ENCODE measurements at places on chromosomes 2 and 18.

- DNase-seq = no peak
Measured at GRCh38 chr2:147214914-147215313, 629.9 kb upstream of the ACVR2A start.

DNA sequence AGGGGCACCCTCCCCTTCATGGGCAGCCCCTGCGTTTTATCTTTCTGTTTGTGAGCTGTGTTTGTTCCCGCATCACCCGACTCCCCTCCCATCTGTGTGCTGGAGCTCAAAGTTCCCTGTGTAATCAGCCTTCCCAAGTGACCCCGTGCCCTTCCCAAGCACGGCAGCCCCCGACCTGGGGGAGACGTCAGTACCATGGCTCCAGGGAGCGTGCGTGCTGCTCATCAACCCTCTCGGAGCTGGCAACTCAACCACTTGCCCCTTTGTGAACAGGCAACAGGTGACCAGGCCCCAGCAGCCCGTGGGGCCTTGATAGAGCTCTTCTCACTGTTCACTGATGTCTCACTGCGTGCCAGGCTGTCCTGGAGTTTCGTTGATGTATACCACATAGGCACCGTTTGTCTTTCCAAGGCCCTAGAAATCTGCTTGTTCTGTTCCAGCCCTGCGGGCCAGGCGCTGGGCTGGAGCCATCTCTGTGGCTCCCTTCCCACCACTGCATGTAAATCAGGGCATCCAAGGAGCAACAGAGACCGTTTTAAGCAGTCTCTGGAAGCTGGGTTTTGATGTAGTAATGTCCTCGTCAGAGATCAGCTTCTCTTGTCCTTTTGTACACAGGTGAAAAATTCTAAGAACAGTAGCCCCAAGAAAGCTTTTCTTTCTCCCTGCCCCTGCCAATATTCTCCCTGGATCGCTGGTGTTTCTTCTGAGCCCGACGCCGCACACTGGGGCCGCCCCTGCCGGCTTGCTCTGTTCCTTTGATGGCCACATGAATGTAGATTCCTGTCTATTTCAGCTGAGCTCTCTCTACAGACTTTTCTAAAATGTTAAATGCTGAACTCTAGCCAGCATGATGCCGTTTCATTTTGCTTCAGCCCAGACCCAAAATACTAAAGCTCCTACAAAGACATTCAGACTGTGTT is 107.0 kb upstream of the PTPRM start:
- DNase-seq = no peak

DNA sequence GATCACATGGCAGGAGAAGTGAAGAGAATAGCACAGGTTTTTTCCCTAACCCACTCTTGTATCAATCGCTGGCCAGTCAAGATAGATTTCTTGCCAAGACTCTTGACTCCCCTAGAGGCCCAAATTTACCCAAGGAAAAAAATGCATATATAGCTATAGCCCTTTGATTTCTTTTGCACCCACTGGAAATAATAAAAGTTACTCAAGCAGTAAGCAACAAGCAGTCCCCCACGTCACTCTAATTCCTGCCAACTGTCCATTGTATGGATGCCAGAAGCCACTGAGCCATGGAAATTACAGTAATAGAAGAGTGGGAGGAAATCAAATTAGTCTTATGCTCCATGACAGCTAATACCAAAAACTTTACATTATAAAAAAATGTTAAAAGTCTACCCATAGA is 125.3 kb upstream of the SLC39A10 start:
- DNase-seq = no peak

DNA sequence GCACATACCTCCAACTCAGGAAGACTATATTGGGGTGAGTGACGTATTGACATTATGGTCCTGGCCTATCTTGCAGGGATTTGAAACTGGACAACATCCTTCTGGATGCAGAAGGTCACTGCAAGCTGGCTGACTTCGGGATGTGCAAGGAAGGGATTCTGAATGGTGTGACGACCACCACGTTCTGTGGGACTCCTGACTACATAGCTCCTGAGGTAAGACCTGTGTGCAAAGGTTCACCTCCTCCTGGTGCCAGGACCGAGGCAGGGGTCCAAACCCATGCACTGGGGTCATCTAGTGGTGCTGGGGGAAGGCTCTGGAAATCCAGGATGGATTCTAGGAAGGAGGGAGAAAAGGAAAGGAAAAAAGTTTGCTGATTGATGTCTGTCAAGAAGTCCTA is 152.2 kb upstream of the EPAS1 start:
- DNase-seq = no peak

- no peak for DNase-seq
Measured at GRCh38 chr2:32358111-32358482, 1.3 kb downstream of the BIRC6 start.

DNA sequence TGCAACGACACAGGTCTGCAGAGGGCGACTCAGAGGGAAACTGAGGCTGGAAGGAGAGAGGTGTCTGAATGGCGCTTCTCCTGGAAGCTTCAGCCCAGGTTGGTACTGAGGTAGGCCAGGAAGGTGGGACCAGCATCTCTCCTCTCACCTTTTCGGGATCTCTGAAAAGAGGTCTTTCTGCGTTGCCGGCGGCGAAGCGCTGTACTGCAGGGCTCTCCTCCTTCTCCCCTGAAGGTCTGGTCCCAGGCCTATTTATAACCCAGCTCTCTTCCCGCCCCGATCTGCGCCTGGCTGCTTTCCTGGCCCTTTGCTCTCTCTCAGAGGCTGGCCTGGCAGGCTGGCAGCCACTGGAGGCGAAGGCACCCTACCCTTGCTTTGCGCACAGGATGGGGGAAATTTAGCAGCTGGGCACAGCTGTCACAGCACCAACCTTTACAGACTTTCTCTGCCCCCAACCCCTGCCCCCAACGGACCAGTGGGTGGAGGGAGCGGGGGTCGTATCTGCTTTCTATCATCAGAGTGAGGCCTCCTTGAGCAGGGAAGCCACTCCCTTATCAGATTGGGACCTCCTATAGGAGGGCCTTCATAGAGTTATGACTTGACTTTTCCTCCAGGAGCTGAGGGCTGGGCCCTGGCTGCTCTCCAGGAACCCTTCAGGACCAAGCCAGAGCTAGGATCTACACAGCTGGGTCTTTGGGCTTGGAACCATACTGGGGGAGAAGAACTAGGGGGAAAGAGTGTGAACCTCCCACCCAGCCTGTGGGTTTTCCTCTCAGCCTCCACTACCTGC is 1.1 kb downstream of the DYSF start:
- peak; percentile 83 for DNase-seq

GRCh38 chr2:195094330-195094729 is 562.7 kb upstream of the SLC39A10 start:
- no peak for DNase-seq

DNA sequence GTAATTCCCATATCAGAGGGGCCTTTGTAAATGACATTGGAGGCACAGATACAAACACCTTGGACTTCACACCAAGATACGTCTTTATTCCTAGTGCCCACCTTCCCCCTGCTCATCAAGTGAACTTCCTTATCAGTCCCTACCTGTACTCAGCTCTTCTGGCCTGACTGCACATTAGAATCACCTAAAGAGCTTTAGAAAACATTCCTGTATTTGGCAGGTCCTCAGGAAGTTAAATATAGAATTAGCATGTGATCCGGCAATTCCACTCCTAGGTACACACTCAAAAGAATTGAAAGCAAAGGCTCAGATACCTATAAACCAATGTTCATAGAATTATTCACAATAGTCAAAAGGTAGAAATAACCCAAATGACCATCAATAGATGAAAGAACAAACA is 46.6 kb downstream of the ALK start:
- no peak for DNase-seq

- DNase-seq = no peak
Measured at GRCh38 chr2:201642086-201642578, 1.2 kb downstream of the TMEM237 start.

- peak; percentile 93 for DNase-seq
Measured at GRCh38 chr18:9613550-9614400, 584 bp downstream of the PPP4R1 start.

- DNase-seq = no peak
Measured at GRCh38 chr2:121386707-121387106, 101.7 kb upstream of the TFCP2L1 start.

- no peak for DNase-seq
Measured at GRCh38 chr2:241268716-241269445, 46.6 kb downstream of the HDLBP start.

DNA sequence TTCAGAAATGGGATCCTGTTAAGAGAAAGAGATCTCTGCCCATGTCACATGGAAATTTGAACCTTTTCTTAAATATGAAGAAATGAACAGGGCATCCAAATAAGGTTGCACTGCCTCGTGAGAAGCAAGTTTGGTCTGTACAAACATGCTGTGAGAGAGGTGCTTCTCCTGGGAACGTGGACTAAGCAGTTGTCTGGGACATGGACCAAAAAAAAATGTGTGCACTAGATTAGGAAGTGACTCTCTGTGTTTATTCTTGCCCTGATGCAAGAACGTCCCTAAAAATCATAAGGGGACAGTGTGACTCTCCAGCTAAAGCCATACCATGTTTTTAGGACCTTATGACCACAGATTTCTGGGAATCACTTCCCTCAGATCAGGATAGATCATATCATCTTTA is 23.7 kb upstream of the GCG start:
- DNase-seq = no peak

- no peak for DNase-seq
Measured at GRCh38 chr18:63169853-63170252, 149.7 kb downstream of the BCL2 start.

DNA sequence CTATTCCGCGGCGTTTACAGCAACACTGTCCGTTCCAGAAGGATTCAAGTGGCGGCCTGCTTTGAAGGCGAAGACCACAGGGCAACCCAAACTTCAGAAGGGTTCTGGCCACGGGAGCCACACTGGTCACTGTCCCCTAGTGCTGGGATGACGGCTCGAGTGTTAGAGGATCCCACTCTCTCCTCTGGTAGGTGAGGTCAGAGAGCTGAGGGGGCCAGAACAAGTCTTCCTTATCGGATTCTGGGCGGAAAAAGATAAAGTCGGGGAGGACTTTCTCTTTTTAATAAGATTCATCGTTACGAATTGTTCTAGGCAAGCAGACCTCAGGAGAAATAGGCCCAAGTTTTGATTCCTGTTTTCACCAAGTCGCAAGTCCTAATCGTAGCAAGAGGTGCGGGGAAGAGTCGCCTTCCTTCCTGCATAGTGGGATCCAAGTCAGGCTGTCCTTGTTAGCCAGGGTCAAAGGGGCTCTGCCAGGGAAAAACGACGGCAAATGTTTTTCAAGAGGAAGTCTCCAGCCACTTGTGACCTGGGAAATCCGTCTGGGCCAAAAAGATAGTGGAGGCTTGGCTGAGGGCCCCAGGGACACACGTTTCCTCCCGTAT is 864 bp upstream of the MYL12A start:
- DNase-seq = peak; percentile 80

GRCh38 chr2:16664052-16664731 is 1.4 kb downstream of the CYRIA start:
- DNase-seq = peak; percentile 85

DNA sequence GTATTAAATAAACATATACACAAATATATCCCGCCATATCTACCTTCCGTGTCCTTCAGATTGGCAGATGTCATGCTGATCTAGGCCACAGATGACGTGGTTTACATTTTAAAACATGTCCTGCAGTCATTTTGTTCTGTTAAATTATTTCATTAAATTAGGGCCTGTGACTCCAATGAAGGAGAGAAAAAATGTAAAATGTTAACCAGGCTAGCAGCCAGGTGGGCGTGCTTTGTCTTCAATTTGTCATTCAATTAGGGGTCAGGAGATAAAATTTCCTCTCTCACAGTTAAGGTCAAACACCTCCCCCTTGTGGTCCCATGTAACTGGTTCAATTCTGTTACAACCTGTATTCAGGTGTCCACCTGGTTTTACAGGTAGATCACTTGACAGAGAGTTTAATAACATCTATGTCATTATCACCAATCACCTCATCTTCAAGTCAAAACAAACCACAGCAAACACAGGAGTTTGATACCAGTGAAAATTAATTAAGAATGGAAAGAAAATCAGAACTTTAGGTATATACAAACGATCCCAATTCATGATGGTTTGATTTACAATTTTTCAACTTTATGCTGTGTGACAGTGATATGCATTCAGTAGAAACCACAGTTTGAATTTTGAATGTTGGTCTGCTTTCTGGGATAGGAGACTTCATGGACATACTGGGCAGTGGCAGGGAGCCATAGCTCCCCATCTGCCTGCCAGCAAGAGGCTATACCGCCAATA is 339.4 kb downstream of the CMPK2 start:
- DNase-seq = no peak

DNA sequence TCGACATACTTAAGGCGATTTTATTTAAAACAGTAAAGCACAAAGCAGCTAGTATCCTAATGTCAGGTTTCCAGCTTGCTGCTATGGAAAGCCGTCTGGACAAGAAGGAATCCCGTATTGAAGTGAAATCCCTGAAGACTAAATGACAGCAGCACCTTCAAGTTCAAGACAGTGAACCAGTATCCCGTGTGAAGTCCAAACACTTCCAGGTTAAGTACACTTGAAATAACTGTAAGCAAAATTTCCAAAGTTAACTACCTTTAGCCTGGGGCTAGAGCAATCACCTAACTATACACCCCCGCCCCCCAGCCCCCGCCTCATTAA is 1.2 kb downstream of the MBOAT2 start:
- DNase-seq = no peak

- no peak for DNase-seq
Measured at GRCh38 chr18:10536280-10536679, 10.5 kb downstream of the NAPG start.

DNA sequence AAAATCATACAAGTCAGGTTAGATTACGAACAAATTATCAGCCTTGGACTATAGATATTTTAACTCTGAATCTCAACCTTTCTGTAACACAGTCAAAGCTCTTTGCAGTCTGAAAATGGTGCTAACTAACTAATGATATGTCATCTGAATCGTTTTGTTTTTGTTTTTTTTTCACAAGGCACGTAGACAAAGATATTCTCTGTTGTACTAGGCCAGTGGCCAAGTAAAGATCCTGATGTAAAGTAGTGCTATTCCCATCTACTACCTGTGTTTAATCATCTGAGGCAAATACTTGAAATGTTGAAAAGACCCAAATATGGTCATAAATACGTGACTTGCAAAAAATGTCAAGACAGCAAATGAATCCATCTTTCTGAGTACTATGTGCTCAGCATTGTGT is 65.7 kb downstream of the REL start:
- DNase-seq = no peak

GRCh38 chr18:12317664-12318333 is 9.8 kb downstream of the TUBB6 start:
- no peak for DNase-seq

- DNase-seq = no peak
Measured at GRCh38 chr2:96259497-96259921, 6.3 kb downstream of the TMEM127 start.

DNA sequence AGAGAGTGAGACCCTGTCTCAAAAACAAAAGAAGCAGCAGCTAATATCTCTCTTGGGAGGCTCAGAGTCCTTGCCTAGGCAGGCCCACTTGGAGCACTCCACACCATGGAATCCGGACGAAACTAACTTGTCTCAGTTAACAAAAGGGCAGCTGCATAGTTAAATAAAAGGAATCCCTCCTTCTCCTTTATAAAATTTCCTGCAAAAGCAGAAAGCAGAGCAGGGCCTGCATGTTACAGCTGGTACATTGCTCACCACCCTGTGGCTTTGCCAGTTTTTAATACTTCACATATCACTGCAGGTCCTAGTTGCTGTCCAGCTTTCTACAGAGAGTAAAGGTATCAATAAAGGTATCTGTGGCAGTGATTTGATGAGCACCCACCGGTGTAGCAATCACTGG is 93.6 kb downstream of the ASAP2 start:
- no peak for DNase-seq
